ENCODE measurements at places on chromosomes 6 and 20.

GRCh38 chr20:33991502-33991901, 2.2 kb upstream of the RALY start:
- DNase-seq, result no peak

DNA sequence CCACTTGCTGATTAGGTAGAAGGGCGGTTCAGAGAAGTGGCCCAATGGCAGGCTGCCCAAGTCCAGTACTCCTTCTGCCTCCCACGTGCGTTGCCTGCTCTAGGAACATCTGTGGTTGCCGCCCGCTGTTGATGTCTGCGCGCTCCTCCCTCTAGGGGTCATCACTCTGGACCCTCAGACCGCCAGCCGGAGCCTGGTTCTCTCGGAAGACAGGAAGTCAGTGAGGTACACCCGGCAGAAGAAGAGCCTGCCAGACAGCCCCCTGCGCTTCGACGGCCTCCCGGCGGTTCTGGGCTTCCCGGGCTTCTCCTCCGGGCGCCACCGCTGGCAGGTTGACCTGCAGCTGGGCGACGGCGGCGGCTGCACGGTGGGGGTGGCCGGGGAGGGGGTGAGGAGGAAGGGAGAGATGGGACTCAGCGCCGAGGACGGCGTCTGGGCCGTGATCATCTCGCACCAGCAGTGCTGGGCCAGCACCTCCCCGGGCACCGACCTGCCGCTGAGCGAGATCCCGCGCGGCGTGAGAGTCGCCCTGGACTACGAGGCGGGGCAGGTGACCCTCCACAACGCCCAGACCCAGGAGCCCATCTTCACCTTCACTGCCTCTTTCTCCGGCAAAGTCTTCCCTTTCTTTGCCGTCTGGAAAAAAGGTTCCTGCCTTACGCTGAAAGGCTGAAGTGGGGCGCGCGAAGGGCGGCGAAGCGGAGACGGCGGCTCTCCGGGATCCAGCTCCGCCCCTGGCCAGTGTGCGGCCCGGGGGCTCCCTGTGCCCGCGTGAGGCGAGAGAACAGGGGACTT, 8.5 kb downstream of the TRIM15 start:
- DNase-seq, result peak; percentile 65

GRCh38 chr6:38937839-38938613, 110.6 kb upstream of the GLP1R start:
- no peak for DNase-seq

DNA sequence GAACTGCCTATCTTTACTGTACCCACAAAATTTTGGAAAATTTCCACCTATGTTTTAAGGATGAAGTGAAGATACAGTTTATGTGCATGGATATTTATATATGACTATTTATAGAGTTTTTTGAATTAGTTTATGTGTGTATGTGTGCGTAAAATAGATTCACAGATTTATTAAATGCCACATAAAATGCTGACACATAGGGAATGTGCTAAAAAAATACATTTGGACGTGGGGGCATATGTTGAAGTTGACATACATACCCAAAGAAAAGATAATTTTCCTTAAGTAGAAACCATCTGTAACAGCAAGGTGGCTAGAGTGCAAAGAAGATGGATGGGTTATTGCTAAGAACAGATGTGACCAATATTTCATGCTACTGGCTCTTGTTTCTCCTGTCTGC, 302.1 kb upstream of the RNF217 start:
- DNase-seq, result no peak

DNA sequence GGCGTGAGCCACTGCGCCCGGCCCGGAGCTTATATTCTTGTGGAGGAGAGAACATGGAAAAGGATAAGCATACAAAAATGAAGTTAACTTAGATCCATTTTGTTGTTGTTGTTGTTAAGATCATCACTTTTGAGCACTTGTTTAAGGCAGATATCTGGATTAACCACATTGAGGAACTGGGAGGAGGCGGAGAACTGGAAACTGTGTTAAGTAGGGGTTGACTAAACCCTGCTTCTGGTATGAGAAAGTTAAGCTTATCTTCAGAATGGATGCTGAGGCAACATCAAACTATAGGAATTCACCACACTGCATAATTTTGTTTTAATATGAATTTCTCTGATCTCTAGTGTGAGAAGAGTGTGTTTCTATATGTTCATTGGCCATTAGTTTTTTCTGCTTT, 57.6 kb downstream of the GCNT2 start:
- DNase-seq, result no peak

DNA sequence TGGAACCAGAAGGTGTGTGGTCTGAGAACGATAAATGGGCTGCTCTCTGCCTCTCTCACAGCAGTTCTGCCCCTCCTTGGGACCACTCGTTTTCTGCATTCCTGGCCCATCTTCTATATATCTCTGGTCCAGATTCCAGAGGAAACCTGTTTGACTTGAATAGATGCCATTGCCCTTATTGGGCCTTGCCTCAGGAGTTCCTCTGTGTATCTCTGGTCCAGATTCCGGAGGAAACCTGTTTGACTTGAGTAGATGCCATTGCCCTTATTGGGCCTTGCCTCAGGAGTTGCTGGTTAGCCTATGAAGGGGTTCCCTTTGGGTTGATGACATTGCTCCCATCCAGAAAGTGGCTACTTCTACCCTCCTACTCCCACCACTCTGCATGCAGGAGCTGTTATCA, 189.4 kb downstream of the SLC16A10 start:
- no peak for DNase-seq

GRCh38 chr20:53867741-53868351, 202.5 kb downstream of the BCAS1 start:
- no peak for DNase-seq

GRCh38 chr6:71412559-71413140, 124.0 kb downstream of the OGFRL1 start:
- DNase-seq, result no peak

DNA sequence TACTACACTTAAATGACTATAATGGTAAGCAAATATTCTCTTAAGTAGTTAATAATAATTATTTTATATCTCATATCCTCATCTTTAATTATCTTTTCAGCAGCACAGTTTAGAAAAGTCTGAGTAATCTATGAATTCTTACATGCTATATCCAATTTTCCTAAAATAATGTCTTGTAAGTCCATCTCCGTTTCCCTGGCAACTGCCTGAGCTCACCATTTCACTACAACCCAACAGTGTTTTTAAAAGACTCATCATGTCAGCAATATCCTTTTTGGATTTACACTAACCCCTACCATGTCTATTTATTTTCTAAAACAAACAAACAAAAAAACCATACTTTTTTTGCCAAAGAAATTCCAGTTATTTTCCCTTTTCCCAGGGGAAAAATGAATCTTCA, 859.6 kb downstream of the EYS start:
- DNase-seq, result no peak

DNA sequence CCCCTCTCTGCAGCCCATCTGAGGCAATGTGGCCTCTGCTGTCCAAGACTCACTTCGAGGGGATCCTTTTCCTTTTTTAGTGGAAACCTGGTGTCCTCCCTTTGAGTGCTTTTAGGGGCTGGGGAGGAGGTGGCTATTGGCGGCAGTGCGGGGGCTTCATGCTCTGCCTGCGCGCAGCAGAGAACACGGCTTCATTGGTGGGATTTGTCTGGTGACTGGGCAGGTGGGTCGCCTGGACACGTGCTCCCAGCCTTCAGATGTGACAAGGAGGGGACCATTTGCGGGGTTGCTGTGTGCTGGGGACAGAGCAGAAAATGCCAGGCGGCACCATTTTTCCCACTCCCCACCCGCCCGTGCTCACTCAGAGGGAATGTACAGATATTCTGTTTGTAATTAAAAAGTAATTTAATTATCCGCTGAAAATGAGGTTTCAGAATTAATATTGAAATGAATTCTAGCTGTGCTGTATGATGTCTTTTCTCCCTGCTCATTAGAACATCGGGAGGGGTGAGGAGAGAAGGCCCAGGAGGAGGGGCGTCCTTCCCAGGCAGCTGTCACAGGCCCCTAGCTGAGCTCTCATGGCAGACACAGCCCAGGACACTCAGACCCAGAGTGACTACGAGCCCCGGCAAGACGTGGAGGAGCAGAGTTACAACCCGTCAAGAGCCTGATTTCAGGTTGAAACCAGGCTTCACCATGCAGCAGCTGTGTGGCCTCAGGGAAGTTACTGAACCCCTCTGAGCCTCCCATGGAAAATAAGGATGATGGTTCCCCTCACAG, 417.2 kb upstream of the SULF2 start:
- DNase-seq, result no peak

DNA sequence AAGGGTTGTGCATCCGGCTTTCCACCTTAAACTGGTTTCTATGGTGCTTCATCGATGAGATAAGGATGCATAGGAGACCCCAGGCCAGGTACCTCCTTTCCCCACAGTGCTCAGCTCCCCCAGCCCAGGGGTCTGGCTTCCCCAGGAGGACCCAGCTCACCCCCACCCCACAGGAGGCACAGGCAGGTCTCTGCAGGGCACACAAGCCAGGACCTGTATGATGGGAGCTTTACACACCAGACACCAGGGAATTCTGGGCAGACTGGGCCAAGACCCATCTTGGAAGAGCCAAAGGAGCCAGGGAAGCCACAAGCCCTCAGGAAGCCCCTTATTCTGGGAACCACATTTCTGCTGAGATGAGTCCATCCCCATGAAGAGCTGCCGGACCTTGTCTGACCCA, 29.6 kb downstream of the UBD start:
- DNase-seq, result no peak

GRCh38 chr6:8392569-8392968, 42.8 kb downstream of the SLC35B3 start:
- no peak for DNase-seq

DNA sequence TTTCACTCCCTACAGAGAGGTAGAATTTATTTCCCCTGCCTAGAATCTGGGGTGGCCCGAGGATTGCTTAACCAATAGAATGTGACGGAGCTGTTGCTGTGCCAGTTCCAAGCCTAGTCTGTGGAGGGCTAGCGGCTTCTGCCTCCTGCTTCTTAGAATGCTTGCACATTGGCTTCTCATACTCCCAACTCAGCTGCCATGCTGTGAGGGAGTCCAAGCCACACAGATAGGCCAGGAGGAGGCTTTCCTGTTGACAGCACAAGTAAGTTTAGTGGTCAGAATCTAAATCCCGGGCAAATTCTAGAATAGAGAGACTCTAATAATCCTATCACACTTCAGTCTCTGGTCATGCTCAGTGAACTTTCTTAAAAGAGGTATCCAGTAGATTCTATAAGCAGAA, 57.5 kb upstream of the SNRPB2 start:
- DNase-seq, result no peak

GRCh38 chr6:157753291-157753690, 69.8 kb upstream of the SNX9 start:
- DNase-seq, result no peak

DNA sequence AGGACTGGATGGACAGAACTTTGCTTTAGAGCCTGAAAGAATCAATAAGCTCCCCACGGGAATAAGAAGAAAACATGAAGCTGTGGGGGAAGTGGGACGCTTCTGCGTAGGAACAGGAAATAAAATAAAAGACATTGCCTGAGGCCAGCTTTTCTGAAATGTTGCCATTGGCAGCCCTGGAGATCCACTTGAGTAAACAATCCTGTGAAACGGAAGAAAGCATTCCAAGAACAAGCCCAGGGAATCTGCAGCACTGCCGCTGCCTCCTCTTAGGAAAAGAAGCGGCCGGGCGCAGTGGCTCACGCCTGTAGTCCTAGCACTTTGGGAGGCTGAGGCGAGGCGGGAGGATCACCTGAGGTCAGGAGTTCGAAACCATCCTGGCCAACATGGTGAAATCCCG, 182.3 kb upstream of the RALGAPA2 start:
- no peak for DNase-seq

- DNase-seq, result no peak
These were observed 107.7 kb downstream of the CD109 start for GRCh38 chr6:73803562-73804241.

GRCh38 chr6:166351715-166352285, 9.5 kb upstream of the SFT2D1 start:
- peak; percentile 47 for DNase-seq

- DNase-seq, result peak; percentile 79
These were observed at the start of gene RNF217 for GRCh38 chr6:124961777-124962638. TSS of gene RNF217 (plus strand) at chr6:124962437. CDS start at chr6:124962545, 108 bp downstream.

DNA sequence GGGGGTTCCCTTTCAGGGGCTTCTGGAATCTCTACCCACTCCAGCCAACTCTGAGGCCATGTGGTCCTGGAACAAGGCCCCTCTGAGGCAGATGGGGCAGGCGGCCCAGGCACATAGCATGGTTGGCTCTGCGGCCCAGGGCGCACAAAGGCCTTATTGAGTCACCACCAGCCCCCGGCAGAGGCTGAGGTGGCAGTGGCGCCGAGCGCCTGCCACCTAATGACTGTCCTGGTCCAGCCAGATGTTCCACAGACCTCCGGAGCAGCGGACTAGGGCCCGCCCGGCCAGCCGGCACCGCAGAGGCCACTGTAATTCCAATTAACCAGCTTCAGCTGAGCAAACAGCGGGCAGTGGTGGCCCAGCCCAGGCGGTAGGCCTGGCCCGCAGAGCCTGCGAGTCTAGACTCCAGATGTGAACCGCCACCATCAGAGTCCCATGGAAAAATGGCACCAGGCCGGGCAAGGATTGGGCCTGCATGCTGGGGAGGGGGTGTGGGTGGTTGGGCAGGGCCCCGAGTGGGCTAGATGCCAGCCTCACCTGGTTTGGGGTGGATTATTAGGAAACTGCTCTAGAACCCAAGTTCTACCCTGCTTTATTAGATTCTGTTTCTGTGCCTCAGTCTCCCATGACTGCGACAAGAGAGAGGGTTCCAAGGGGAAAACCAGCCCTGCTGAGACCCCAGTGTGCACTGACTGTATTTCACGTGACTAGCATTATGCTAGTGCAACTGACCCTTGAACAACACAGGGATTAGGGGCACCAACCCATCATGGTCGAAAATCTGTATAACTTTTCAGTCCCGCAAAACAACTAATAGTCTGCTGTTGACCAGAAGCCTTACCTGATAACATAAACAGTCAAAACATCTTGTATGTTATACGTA, 34.1 kb upstream of the ID1 start:
- no peak for DNase-seq

GRCh38 chr6:95230071-95230740, 347.1 kb upstream of the MANEA start:
- no peak for DNase-seq

- DNase-seq, result no peak
These were observed 279.0 kb upstream of the ID4 start for GRCh38 chr6:19558201-19558600.

- DNase-seq, result no peak
These were observed at the start of gene BPIFB2 for GRCh38 chr20:33007376-33008335. TSS of gene BPIFB2 (plus strand) at chr20:33007704. CDS start at chr20:33008575, 871 bp downstream.

DNA sequence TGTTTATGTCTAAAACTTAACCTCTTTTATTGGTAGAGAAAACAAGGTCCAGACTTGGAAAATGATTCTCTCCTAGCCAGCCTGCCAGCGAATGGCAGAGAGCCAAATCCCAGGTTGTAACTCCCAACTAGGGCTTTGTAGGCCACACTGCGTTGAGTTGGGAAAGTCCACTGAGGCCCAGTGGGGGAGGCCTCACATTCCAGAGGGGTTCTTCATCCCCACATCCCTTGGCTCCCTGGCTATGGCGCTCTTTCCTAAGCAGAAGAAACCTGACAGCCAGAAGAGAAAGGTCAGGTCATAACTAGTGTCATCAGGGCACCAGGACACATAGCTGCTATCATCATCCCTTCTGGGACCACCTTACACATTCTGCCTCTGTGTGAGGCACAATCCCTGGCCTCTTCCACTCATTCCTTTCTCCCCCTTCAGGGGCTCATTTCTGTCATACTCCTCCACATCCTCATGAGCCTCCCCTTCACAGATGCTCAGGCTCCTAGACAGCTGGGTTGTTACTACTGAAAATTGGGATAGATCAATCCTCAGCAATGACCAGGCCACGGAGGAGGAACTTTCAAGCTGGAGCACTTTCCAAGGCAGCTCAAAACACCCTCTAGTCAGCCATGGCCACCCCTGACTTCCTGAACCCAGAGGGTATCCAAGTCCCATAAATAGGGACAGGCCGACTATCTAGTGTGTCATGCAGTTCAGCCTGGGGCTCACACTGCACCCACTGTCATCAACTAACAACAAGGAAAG, 48.6 kb downstream of the TCP11 start:
- DNase-seq, result no peak

GRCh38 chr6:129659167-129659566, 50.8 kb downstream of the ARHGAP18 start:
- DNase-seq, result no peak
